ENCODE measurements at places on chromosomes 3 and 15. TPM values are rescaled to one million over a fixed set of nuclear protein-coding genes. Genes with fewer than 3 reads are reported as not detected.

- no peak overlapping the region for H3K4me3 ChIP-seq
- no peaks in the 10 kb centered on the region for H3K36me3 ChIP-seq
- DNase-seq: no peak
- no peaks in the 10 kb centered on the region for H3K27me3 ChIP-seq
- no peaks in the 10 kb centered on the region for H3K4me1 ChIP-seq
- H3K27ac ChIP-seq: no peak overlapping the region
Measured at GRCh38 chr15:70967646-70968045, 75.0 kb downstream of the LRRC49 start.

GRCh38 chr3:195208631-195209030 lies 62.3 kb downstream of the XXYLT1 start:
- no peak overlapping the region for H3K27ac ChIP-seq
- peaks cover 16% of the 10 kb centered on the region for H3K4me1 ChIP-seq
- H3K27me3 ChIP-seq: no peaks in the 10 kb centered on the region
- no peak for DNase-seq

- peak overlapping the region; percentile 87 for H3K4me3 ChIP-seq
- peak overlapping the region; percentile 93 for H3K27ac ChIP-seq
- DNase-seq: no peak
- H3K36me3 ChIP-seq: peaks cover 3% of the 10 kb centered on the region
- no peaks in the 10 kb centered on the region for H3K27me3 ChIP-seq
Measured at GRCh38 chr3:185586686-185587039, 568 bp downstream of the SENP2 start.

COL6A6 gene
- total RNA-seq: not detected

C2CD4B gene
- 0.19 TPM for total RNA-seq
